ENCODE measurements at places on chromosomes 3 and 15.

- DNase-seq: no peak
These were observed 190.5 kb downstream of the KLHL25 start for GRCh38 chr15:85604194-85604593.

DNA sequence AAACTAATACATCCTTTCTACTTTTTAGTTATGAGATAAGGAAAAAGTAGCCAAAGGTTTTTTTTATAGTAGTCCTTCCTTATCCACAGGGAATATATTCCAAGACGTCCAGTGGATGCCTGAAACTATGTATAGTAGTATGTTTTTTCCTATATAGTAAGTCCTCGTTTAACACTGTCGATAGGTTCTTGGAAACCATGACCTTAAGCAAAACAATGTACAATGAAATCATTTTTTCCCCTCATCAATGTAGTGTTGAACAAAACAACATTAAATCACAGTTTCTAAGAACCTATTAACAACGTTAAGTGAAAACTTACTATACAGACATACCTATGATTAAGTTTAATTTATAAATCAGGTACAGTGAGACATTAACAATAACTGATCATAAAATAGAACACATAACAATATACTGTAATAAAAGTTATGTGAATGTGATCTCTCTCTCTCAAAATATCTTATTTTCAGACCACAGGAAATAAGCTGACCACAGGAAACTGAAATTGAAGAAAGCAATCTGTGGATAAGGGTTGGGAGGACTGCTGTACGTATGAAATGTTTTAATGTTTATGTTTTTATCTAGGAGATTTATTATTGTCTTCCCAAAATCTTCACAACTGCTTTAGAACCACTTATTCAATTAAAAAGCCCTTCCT lies 20.6 kb downstream of the COPS2 start:
- no peak for DNase-seq

GRCh38 chr15:48866141-48866563 lies 11.8 kb upstream of the EID1 start:
- DNase-seq: no peak

DNA sequence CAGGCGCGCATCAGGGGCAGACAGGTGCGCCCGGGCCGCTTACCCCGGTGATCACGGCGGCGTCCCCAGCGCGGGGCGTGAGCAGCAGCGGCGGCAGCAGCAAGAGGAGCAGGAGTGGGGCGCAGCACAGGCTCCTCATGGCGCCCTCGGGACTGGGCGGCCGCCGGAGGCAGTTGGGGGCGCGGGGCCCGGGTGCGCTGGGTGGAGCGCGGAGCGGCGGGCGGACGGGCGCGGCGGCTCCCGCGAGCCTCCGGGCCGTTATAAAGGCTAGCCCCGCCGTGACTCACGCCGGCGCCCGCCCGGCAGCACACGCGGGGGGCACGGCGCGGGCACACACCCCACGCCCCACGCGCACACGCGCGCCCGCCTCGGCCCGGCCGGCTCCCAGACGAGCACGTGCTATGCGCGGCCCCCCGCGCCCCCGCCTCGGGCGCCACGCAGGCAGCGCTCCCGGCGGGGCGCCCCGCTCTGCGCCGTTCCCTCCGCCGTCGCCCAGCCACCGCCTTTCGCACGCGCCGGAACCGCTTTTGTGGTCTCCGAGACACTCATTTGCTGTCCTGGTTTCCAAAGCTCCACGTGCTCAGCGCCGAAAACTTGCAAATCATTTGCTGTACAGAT lies at the start of gene PROK2:
PROK2 (minus strand) TSS at position 235 of the 618 bp plus-strand sequence; CDS start at position 139, 96 bp downstream.
- DNase-seq: peak; percentile 19

DNA sequence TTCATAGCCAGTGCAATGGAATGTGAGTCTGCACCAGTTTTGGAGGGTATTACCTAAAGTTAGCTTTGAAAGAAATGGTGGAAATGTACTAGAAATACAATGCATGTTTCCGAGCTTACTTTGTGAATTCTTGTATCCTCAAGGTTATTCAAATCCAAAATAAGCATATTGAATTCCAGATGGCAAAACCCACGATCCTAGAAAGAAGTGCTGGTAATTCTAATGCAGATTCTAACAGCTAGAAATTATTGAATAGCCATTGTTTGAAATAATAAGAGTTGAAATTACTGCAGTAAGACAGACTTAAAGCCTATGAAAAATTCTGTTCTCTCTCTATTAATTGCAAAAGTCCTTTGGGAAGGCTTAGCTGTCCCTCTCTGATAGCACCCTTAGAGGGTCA lies 258.4 kb downstream of the CHL1 start:
- no peak for DNase-seq

GRCh38 chr15:39435244-39435643 lies 145.6 kb upstream of the THBS1 start:
- no peak for DNase-seq

DNA sequence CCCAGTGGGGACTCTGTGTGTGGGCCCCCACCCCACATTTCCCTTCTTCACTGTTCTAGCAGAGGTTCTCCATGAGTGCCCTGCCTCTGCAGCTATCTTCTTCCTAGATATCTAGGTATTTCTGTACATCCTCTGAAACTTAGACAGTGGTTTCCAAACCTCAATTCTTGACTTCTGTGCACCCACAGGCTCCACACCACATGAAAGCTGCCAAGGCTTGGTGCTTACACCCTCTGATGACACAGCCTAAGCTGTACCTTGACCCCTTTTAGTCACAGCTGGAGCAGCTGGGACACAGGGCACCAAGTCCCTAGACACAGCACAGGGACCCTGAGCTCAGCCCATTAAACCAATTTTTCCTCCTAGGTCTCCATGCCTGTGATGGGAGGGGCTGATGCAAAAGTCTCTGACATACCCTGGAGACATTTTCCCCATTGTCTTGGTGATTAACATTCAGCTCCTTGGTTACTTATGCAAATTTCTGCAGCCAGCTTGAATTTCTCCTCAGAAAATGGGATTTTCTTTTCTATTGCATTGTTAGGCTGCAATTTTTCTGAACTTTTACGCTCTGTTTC lies 304.5 kb downstream of the OTOL1 start:
- DNase-seq: peak; percentile 11

DNA sequence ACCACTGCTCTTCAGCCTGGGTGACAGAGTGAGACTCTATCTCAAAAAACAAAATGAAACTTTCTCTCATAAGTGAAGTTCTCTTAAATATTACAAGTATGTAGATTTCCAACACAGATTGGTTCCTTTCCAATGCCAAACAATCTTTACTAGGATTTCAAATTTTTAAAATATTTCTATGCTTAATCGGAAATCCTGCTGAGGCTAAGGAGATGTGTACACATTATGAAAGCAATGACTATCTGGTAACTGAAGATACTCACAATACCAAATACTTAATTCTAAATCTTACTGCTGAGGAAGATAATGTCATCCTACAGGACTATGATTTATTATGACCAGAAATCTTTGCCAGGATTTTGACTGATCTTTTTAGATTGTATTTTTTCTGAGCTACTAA lies 255.6 kb upstream of the ZNF717 start:
- no peak for DNase-seq

- DNase-seq: no peak
These were observed 14.3 kb downstream of the DYNC1LI1 start for GRCh38 chr3:32556332-32556731.

- DNase-seq: no peak
These were observed 4.8 kb upstream of the ADCY5 start for GRCh38 chr3:123453675-123454074.

- DNase-seq: no peak
These were observed 876.7 kb downstream of the NAALADL2 start for GRCh38 chr3:175735866-175736265.

DNA sequence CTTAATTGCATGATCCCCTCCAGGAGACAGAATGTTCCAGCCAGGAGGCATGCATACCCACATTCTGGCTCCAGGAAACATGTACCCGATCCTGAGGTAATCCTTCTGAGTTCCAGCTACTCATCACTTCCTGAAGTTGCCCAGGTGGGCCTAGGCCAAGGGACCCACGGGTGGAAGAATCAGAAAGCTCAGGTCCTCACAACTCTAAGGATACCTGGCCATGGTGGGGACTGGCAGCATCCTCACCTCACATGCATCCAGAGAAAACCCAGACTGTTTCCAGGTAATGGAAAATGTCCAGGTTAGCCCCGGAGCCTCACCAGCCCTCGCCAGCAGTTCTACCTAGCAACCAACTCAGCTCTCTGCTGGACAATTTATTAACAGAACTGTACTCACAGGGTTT lies 78.2 kb downstream of the DAPK2 start:
- DNase-seq: no peak

DNA sequence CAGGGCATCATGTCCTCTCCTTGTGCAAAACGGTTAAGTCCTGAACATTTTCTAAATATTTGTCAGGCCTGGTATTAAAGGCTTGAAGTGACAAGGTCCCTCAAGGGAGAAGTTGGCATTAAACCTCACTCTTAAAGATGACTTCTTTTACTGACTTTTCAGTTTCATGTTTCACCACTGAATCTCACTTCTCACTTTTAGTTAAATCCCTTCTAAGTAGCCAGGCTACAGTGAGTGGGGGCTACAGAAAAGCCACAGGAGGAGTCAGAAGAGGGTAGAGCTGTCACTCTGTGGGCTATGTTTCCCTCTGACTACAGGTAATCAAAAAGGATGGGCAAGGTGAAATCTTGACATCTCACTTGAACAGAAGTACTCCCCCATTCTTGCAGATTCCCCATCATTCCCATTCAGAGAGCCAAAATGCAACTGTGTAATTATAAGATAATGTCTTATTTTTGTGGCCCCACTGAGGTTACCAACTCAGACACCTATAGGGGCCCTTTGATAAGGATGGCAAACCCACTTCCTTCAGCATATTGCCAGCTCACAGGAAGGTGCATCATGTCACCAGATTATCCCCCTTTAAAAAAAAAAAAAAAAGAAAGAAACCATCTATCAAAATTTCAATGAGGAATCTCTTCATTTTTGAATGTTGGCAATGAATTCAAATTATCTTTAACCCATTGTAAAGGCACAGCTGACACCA lies 790.1 kb upstream of the CFAP20DC start:
- no peak for DNase-seq

GRCh38 chr15:67785431-67785830 lies 39.9 kb upstream of the SKOR1 start:
- no peak for DNase-seq

GRCh38 chr3:20173844-20174410 lies 12.1 kb downstream of the SGO1 start:
- no peak for DNase-seq

GRCh38 chr3:138785951-138786350 lies 48.8 kb downstream of the PIK3CB start:
- no peak for DNase-seq

DNA sequence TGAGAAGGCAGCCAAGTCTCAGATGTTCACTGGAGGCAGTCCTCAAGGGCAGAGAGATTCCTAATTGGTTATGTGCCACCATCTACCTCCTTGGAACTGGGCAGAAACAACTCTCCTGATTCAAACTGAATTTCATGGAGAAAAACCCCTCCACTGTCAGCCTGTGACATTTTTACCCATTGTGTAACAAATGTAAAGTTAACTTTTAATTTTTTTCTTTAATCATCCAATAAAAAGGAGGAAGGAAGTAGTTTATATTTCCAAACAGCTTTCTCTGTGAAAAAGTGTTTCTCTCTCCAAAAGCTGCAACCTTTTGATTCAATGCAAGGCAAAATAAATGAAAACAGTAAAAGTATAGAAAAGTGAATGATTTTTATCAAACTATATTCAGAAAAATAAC lies 510 bp upstream of the COLQ start:
- no peak for DNase-seq

DNA sequence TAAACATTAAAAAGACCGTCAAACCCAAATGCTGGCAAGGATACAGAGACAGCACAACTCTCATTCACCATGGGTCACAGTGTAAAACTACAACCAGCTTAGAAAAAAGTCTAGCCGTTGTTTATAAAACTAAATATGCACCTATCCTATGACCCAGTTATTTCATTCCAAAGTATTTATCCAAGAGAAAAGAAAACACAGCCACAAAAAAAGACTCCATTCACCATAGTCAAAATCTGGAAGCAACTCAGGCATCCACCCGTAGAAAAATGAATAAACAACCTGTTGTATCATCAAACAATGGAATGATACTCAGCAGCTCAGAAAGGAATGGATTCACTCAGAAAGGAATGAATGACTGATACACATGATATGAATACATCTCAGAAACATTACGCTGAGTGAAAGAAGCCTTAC lies 28.6 kb downstream of the PLD1 start:
- DNase-seq: no peak

- no peak for DNase-seq
These were observed 241.7 kb downstream of the FEZF2 start for GRCh38 chr3:62131620-62132019.

- DNase-seq: no peak
These were observed 98.3 kb upstream of the CBLB start for GRCh38 chr3:105967117-105967516.
